ENCODE measurements at places on chromosomes 3 and 15.

GRCh38 chr3:55376753-55377347, 110.3 kb downstream of the WNT5A start:
- no peak for DNase-seq

- no peak for DNase-seq
Observed at GRCh38 chr3:177810162-177810623, 612.9 kb upstream of the TBL1XR1 start.

- no peak for DNase-seq
Observed at GRCh38 chr3:27319847-27320526, 49.2 kb downstream of the NEK10 start.

- DNase-seq, result no peak
Observed at GRCh38 chr3:171753025-171753472, 57.2 kb downstream of the PLD1 start.

DNA sequence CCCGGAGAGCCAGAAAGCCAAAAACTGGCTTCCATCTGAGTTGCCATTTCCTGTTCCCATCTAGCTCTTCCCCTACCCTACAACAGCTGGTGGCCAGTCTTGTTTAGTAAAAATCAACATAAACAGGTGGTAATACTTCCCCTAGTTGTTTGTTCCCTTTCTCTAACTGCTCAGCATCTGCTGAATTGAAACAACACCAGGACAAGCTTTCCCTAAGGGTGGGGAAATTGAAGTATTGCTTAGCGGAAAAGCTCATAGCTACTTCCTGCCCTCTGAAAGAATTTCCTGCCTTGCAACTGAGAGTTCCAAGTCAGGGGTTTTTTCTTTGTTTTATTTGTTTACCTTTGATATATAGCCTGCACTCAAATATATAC, 66.8 kb downstream of the HMG20A start:
- DNase-seq, result no peak

DNA sequence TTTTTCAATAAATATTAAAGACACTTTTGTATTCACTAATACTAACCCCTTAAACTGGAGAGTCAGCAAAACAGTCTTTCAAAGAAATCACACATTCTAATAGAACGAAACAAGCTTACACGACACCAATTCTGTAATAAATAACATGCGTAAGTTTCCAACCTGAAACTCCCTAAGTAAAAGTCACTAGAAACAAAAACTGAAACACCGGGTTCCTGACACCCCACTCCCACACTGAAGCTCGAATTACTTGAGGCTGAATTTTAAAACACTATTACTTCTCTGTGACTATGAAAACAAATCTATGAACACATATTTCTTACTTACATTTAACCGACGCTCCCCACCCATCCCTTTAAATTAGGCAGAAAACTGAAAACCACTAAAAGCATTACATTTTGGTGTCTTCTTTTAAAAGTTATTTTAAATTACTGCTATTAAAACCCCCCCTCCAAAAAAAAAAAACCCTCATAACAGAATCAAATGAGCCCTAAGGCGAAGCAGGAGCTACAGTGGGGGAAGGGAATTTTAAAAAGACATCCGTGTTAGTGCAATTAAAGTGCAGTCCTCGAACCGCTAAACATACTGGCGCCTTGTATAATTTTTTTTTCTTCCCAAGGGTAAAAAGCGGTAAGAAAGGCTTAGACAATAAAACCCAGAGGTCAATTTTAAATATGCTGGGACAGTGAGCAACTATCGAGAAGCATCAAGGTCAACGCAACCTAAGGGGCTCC, 878 bp downstream of the SPPL2A start:
- peak; percentile 77 for DNase-seq

DNA sequence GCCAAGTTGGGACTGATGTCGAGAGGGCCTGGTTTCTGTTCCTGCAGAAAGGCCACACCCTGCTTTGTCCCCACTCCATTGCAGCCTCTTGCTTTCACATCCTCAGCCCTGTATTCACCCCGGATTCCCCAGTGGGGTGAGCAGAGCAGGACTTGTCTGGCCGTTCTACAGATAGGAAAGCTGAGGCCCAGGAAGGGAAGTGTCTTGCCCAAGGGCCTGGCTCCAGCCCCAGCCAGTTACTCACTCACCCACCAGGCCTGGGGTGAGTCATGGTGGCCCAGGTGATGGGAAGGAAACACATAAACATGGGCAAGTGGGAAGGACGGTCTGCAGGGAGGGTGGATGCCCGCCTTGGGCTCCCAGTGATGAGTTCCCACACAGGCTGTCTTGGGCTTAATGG, 6.1 kb upstream of the DUSP7 start:
- peak; percentile 75 for DNase-seq

Measured in GM13976 (cell line).